ENCODE measurements at places on chromosomes 3 and 15. TPM values are rescaled to one million over a fixed set of nuclear protein-coding genes. Genes with fewer than 3 reads are reported as not detected.

The SLC12A8 gene
- 6.1 TPM for total RNA-seq

The STAB1 gene
- 124 TPM for total RNA-seq

GRCh38 chr3:179651687-179652446 is 973 bp upstream of the USP13 start:
- DNase-seq = no peak

- DNase-seq = no peak
Observed at GRCh38 chr3:32758375-32758753, 59.4 kb upstream of the TRIM71 start.

DNA sequence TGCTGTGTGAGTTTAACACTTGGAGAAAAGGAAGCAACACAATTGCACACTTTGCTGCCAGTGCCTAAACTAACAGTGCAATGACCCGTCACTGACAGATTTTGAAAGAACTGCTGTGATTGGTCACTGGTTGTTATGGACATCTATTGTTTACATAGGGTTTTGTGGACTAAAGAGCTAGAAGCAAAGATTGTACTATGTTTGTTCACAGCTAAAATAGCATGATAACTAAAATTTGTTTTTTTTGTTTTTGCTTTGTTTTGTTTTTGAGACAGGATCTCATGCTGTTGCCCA is 112.4 kb upstream of the GOLGA8J start:
- DNase-seq = no peak
